ENCODE measurements at places on chromosomes 2 and 18.

DNA sequence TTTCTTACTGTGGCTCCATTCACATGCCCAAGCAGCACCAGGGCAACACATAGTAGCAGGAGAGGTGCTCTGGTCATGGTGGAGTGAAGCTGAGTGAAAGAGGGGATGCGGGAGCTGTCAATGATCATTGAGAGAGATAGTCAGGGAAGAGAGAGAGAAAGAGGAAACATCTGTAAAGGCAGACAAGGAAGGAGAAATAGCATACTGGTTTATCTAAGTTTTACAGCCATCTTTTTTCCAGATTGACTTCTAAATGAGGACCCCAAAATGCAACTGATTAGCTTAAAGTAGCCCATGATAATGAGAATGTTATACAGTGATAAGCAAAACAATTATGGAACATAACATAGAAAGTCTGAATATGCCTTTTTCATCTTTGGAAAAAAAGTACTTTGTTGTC lies at the start of gene C2orf66:
TSS of gene C2orf66 (minus strand) at position 96 of the 400 bp plus-strand sequence. CDS start at position 77, 19 bp downstream.
- no peak for DNase-seq

- DNase-seq: peak; percentile 32
Observed at GRCh38 chr18:75161256-75162028, 47.5 kb downstream of the PTGR3 start.

- DNase-seq: no peak
Observed at GRCh38 chr2:218999881-219000568, 6.8 kb upstream of the CRYBA2 start.

DNA sequence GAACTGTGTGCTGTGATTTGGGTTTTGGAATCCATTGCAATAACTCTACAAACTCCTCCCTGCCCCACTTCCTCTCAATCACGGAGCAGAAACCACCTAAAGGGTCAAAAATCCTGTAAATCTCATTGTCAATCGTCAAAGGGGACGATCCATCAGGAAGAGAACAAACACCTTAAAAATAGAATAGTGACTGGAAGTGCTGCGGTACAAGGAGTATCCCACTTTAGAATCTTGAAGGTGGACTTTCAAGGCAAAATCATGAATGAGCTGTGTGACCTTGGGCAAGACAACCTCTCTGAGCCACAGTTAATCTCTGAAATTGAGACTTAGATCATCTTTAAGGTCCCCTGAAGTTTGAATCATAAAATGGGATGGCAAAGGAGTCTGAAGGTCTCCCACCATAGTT lies 5.9 kb downstream of the PMAIP1 start:
- DNase-seq: no peak

- DNase-seq: no peak
Observed at GRCh38 chr18:46462523-46462922, 194.5 kb downstream of the LOXHD1 start.

GRCh38 chr2:181573140-181573736 lies 83.7 kb downstream of the CERKL start:
- peak; percentile 9 for DNase-seq
